ENCODE measurements at places on chromosomes 7 and 10. TPM values are rescaled to one million over a fixed set of nuclear protein-coding genes. Genes with fewer than 3 reads are reported as not detected.

GRCh38 chr7:36949711-36950600, 225.7 kb upstream of the AOAH start:
- H3K27me3 ChIP-seq = no peaks in the 10 kb centered on the region
- DNase-seq = no peak
- peaks cover 43% of the 10 kb centered on the region for H3K4me1 ChIP-seq
- no peak overlapping the region for H3K27ac ChIP-seq
- peaks cover 45% of the 10 kb centered on the region for H3K36me3 ChIP-seq

DNA sequence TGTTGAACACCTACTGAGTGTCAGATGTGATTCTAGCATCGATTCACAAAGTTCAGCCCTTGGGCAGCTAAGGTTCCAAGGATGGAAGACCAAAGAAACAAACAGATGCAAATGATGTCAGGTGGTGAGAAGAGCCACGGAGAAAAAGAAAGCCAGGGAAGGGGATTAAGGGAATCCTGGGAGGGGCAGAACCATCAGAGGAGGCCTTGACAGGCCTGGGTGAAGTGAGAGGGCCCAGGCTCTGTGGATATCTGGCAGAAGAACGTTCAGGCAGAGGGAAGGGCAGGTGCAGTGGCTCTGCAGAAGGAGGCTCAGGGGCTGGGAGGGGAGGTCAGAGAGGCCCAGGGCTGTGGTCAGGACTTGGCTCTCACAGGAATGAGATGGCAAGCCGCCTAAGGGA, 90.4 kb downstream of the C10orf105 start:
- no peak overlapping the region for H3K27ac ChIP-seq
- H3K4me1 ChIP-seq = no peaks in the 10 kb centered on the region
- H3K4me3 ChIP-seq = no peak overlapping the region
- no peak for DNase-seq
- no peaks in the 10 kb centered on the region for H3K36me3 ChIP-seq

Gene LIPF
- not detected for total RNA-seq

Gene KDM7A
- 15.5 TPM for total RNA-seq

- no peaks in the 10 kb centered on the region for H3K36me3 ChIP-seq
- no peak overlapping the region for H3K4me3 ChIP-seq
- peaks cover 11% of the 10 kb centered on the region for H3K27me3 ChIP-seq
- no peaks in the 10 kb centered on the region for H3K4me1 ChIP-seq
- no peak overlapping the region for H3K27ac ChIP-seq
Observed at GRCh38 chr7:103576641-103577040, 130.6 kb upstream of the SLC26A5 start.

Gene LRIT1
- total RNA-seq = not detected

Gene ADAM12
- total RNA-seq = 0.84 TPM
